ENCODE measurements at places on chromosomes 2 and 18.

- no peak for DNase-seq
Measured at GRCh38 chr2:124663645-124663997, 638.5 kb downstream of the CNTNAP5 start.

DNA sequence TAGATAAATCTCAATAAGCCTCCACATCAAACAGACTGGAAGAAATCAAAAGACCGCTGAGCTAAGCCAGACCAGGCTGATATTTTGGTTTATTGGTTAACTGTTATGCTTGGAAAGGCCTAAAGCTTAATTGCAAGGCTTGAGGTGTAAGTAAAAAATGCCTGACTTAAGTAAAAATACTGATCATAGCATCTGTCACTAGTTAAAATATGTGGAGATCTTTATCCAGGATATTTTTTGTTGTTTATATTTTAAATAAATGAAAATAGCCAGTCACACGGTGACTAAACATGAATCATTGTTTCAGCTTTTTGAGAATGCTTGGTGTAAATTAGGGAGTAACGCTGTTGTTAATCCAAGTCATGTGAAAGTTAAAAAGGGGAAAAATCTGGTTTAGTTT, 127.9 kb downstream of the THADA start:
- DNase-seq: no peak

- no peak for DNase-seq
Measured at GRCh38 chr2:203347375-203347774, 19.2 kb downstream of the ABI2 start.

- no peak for DNase-seq
Measured at GRCh38 chr2:181972431-181973170, 13.1 kb upstream of the PPP1R1C start.
